HFFc6 (cell line): ENCODE measurements at places on chromosomes 11 and 22. TPM values are rescaled to one million over a fixed set of nuclear protein-coding genes. Genes with fewer than 3 reads are reported as not detected.

The BBOX1 gene
- total RNA-seq = 0.36 TPM in 1 of 3 replicates, not detected in the others

DNA sequence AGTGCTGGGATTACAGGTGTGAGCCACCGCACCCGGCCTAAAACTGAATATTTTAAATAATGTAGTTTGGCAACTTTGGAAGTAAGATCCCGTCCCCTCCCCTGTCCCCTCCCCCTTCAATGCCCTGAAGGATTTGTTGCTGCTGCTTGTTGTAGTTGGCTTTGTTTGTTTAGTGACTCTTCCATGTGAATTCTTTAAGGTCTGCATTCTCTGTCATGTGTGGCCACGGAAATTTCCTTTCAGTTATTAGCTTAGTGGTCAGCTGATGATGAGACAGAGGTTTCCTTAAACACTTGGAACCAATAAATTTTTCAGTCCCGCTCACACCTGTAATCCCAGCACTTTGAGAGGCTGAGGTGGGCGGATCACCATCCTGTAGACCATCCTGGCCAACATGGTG is 109.9 kb downstream of the MPPED1 start:
- H3K36me3 ChIP-seq = peaks cover 11% of the 10 kb centered on the region; the same call in 1 of the 2 replicates
- no peak for DNase-seq
- no peak overlapping the region for H3K27ac ChIP-seq
- H3K4me1 ChIP-seq = no peaks in the 10 kb centered on the region
- H3K27me3 ChIP-seq = no peaks in the 10 kb centered on the region; the same call in 1 of the 2 replicates

The ROBO4 gene
- total RNA-seq = 0.52 to 0.83 TPM (median 0.66 TPM) in 3 replicates

DNA sequence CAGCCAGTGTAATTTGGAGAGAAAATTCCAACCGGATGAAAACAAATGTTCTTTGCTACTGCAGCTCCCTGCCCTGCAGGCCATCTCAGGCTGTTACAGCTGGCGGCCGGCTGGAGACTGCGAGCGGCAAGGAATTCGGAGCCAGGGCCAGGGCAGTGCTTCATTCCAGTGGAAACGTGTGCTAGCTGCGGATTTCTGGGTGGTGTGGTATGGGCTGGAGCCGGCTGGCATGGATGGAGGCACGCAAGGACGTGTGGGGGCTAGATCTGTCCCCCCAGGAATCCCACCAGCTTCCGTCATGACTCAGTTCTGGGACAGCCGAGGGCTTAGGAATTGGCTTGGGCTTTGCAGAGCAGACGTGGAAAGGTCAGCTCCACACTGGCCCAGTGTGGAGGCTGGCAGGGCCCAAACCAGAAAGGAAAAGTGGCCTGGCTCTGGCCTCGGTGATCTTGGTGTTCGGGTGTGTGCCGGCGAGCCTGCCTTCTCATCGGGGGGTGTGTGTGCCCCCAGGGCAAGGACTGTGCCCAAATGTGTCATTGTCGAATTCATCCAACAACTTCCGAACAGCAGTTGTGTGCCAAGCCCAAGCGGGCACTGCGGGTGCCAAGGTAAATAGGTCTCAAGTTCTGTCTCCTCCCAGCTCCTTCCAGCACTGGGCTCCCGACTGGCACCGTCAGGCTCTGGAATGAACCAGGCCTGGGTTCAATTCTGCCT is 48.1 kb upstream of the SHISAL1 start:
- peaks cover 30% of the 10 kb centered on the region for H3K4me1 ChIP-seq
- DNase-seq = peak; percentile 75
- no peaks in the 10 kb centered on the region for H3K36me3 ChIP-seq
- peak overlapping the region; percentile 50 for H3K4me3 ChIP-seq
- H3K27ac ChIP-seq = peak overlapping the region; percentile 87
